ENCODE measurements at places on chromosomes 3 and 15.

- DNase-seq: no peak
Observed at GRCh38 chr3:132378846-132379245, 38.5 kb upstream of the DNAJC13 start.

DNA sequence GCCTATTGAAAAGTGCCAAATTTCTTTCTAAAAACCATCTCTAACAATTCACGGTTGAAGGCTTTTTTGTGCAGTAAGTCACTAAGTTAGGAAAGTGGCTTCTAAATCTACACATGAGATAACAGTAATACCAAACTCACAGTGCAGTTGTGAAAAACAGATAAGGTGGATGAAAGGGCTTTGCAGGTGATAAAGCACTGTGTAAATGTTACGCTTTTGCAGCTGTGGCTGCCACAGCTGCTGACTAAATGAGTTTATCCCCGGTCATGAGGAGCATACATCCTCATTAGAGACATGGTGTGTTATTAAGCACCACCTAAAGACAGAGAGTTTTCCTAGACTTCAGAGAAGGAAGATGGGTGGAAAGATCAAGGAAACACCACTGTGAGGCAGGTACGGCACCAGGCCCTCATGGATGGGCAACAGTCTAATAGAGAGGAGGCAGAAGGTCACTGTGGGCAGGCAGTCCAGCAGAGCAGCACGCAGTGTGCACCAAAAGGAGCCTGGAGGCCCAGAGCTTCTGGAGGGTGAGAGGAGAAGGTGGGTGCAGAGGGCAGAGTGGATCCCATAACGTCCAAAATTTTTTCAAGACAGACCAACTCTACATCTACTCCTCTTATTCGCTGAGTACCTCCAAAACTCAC is 68.5 kb downstream of the FMN1 start:
- no peak for DNase-seq

DNA sequence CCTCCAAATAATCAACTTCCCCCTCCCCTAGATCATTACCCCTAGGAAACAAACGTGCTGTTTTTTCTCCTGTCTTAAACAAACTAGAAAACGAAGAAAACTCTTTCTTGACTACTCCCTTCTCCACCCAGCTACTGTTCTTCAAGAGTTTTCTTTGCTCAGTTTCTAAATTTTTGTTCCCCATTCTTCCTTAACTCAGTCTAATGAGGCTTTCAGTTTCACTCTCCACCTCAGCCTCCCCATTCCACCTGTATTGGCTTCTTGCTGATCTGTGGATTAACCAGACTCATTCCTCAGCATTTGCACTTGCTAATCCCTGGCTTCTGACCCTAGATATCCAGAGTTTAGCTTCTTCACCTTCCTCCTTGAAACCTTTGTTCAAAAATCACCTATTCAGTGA is 26.8 kb downstream of the SERPINI1 start:
- DNase-seq: no peak

- DNase-seq: no peak
Observed at GRCh38 chr15:92614791-92615785, 40.5 kb downstream of the FAM174B start.

GRCh38 chr3:37766797-37767776 is 94.6 kb upstream of the CTDSPL start:
- DNase-seq: no peak

- peak; percentile 81 for DNase-seq
Observed at GRCh38 chr3:47910777-47911440, 105.3 kb downstream of the MAP4 start.

Data from fibroblast of the aortic adventitia (primary cell).